Stimulated activated CD4-positive, alpha-beta T cell treated with anti-CD3 and anti-CD28 coated beads, Interleukin-12 subunit alpha, Interleukin-12 subunit beta, amount 100 ng/mL, for 4 hours (primary cell): ENCODE measurements at places on chromosomes 13 and 19.

GRCh38 chr13:110394371-110394841 is 87.3 kb downstream of the COL4A2 start:
- DNase-seq: no peak

GRCh38 chr13:48962281-48962680 is 13.4 kb upstream of the FNDC3A start:
- no peak for DNase-seq

DNA sequence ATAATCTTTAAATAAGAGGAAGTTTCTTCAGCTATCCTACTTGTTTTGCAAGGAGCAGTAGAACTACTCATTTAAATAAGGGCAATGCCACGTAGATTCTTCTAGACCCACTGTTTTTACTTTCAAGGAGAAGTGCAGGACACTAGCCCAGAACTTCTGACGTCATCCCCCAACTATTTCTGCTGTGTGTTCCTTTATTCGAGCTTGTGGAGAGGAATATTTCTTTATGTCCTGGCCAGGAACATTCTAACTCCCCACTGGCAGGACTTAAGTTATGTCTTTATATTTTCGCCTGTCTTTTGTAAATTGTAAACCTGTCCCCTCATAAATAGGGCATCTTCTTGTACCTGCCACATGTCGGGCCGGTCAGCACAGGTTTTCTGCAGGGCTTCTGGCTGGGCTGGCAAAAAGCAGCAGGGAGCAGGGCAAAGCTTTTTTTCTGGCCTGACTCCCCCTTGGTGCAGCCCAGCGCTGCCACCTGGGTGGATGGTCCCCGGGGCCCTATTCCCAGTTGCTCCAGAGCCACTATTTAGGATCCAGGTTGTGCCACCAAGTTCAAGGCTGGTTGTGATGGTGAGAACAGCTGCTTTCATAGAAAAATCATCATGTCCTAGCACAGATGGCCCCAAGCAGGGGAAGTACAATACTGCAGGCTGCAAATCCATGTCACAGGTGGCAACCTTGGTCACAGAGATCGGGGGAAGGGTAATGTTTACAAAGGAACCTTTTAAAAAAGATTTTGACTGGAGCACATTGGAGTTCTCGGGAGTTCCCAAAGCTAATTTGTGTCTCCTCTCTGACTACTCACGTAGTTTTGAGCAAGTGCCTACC is 1.8 kb downstream of the MBNL2 start:
- DNase-seq: no peak

DNA sequence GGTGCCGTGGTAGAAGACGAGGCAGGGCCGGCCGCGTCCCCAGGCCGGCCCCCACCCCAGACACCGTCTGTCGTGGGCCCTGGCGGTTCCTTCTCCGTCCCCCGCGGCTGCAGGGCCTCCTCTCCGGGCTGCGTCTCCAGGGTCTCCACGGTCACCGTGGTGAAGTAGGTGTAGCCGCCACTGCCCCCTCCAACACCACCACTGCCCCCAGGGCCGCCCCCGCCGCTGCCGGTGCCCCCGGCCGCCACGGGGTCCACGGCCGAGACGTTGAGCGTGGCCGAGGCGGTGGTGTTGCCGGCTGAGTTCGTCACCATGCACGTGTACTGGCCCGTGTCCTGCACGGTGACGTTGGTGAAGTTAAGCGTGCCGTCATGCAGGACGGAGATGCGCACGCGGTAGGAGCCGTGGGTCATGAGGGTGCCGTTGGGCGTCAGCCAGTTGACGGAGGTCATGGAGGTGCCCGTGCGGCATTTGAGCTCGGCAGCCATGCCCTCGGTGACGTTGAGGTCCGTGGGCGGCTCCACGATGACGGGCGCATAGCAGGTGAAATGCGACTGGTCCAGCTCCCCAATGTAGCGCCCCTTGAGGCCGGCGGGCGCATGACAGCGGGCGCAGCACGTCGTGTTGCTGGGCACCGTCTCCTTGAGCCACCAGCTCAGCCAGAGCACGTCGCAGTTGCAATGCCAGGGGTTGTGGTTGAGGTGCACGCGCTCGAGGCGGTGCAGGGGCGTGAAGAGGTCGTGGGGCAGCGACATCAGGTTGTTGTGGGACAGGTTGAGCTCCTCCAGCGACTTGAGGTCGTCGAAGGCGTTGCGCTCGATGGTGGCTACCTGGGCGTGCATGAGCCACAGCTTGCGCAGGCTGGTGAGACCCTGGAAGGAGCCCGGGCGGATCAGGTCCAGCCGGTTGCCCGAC is 4.6 kb upstream of the ASPDH start:
- DNase-seq: no peak

DNA sequence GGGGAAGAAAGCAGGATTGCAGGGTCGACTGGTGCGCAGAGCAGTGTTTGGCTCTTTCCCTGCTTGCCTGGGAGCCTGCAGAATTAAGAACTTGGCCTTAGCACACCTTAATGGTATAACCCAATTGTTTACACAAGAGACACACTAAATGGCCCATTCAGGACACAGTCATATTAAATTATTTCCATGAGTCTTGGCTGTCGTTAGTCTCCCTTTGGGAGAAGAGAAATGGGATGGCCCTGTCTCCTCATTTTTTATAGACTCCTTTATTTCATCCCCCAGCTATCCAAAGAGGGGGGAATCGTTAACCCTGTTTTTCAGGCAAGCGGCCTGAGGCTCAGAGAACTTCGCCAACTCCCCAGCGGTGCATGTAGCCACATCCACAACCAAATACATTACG is 282.5 kb downstream of the SUCLA2 start:
- no peak for DNase-seq

GRCh38 chr19:9940778-9941177 is 4.5 kb upstream of the OLFM2 start:
- no peak for DNase-seq

GRCh38 chr13:59734393-59734792 is 429.3 kb downstream of the DIAPH3 start:
- no peak for DNase-seq

GRCh38 chr13:106804991-106805390 is 237.1 kb upstream of the ARGLU1 start:
- DNase-seq: no peak

- DNase-seq: no peak
These were observed 6.4 kb downstream of the WDR87 start for GRCh38 chr19:37899966-37900365.

- DNase-seq: no peak
These were observed 3.4 kb upstream of the PTBP1 start for GRCh38 chr19:793806-794205.

GRCh38 chr19:44719262-44719701 is 20.3 kb downstream of the CEACAM16 start:
- no peak for DNase-seq

- no peak for DNase-seq
These were observed 67.7 kb upstream of the ABCC4 start for GRCh38 chr13:95368998-95369397.
